ENCODE measurements at places on chromosomes 5 and 9.

DNA sequence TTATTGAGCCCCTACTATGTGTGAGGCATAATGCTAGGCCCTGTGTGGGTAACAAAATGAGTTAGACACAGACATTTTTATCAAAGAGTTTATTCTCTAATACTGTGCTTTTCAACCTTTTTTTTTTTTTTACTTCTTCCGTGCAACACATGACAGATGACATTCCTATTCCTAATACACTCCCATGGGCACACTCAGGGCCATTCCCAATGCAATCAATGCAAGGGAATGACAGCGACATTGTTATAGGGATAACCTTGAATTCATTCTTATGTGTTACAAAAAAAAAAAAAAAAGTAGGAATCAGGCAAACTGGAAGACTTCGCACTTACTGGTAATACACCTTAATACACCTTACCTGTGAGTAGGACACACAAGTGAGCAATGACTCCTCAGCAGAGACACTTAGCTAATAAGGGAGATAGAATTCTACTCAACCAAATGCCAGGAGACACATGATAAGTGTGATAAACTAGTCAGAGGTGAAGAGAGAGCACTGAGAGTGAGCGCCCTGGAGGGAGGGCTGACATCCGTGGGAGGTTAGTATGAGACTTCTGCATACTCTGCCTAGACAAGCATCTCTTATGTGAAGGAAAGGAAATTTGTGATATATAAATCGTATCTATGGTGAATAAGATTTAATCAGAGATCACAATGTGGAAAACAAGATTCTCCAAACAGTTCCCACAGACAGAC lies 21.0 kb upstream of the ARSB start:
- DNase-seq = no peak

DNA sequence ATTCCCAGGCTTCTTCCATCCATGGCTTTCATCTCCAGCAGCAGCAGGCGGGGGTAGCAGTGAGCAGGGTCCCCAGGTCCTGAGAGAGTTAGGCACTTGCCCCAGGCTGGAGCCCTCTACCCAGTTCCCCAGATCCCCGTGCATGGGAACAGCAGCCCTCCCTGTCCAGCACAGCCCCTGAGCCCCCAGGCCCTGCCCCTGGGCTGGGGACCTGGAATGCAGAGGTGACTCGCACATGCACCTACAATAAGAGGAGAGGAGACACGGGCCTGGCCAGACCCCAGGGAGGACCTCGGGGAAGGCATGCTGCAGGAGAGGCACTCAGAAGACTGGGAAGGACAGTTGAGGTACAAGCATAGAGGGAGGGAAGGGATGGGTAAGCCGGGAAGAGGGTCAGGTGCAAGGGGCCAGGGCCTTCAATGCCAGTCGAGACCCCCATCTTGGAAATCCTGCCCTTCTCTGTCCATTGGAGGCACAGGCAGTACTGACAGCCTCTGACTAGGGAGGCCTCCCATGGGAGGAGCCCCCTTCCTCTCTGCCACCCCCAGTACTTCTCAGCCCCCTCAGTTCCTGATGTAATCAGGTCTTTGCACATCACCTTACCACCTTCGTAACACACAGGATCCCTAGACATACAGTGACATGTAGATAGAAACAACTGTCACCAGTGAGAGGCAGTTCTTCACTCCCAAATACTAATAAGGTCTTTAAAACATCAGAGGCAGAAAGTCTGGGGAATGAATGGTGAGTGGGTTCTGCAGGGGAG lies 135.3 kb upstream of the LMX1B start:
- DNase-seq = no peak

GRCh38 chr9:72412483-72413040 lies 47.6 kb upstream of the ZFAND5 start:
- no peak for DNase-seq

GRCh38 chr9:99485459-99485858 lies 263.4 kb downstream of the SEC61B start:
- DNase-seq = no peak

DNA sequence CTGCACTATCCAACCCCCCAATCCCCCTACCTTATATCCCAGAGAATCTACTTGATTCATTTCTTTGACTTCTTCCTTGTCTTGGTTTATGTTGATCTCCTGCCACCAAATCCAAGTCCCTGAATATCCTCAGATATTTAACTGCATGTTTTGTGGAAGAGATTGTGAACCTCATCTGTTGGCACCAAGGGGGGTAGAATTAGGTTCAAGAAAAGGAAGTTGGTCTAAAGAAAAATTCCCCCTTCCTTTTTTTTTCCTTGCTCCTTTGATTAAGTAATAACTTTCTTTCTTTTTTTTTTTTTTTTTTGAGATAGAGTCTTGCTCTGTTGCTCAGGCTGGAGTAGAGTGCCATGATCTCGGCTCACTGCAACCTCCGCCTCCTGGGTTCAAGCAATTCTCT lies 526 bp upstream of the CD14 start:
- DNase-seq = no peak

GRCh38 chr5:74396913-74397622 lies 243.5 kb downstream of the ENC1 start:
- no peak for DNase-seq

- no peak for DNase-seq
These were observed 21.5 kb downstream of the SARDH start for GRCh38 chr9:133716564-133717112.

DNA sequence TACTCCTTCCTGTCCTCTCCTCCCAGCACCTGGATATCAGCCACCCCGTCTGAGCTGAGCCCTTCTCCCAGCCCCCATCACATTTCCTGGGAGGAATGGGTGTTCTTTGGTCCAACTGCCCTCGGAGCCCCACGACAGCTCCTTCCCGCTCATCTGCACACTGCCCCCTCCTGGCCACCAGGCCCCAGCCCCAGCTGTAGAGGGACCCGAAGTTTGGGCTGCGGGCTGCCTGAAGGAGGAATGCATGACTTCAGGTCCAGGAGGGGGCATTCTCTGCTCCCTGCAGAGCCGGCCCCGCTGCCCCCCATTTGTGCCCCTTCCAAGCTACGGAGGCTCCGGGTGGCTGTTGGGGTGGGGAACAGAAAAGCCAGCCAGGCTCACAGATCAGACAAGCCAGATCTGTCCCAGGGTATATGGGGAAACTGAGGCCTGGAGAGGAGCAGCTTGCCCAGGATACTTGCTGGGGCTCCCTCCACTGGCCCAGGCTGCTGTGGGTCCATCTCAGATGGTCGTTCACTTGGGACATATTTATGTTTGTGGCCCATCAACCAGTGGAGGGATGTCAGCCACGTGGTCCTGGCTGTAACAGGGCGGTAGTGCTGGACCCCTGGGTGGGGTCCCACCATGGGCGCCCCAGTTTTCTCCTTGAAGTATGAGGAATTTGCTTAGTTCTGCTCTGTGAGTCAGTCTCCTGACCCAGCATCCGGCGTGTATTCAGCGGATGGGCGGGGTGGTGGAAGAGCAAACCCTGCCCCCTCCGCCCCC lies 33.1 kb downstream of the DAB2IP start:
- peak; percentile 65 for DNase-seq

DNA sequence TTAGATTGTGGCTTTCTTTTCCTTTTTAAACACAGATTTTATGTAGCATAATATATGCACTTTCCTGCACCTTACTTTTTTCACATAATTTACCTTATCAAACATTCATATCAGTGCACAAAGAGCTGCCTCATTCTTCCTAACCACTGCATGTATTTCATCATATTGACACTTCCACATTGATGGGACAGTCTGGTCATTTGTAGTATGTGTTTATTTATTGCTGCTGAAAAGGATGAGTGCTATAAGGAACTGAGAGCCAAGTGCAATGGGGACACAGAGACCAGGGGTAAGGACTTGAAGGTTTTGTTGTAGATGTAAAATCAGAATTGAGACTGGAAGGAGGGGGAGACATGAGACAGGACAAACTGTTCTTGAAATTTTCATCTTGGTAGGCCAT lies 193.8 kb downstream of the SMARCA2 start:
- no peak for DNase-seq
